ENCODE measurements at places on chromosomes 11 and 22. TPM values are rescaled to one million over a fixed set of nuclear protein-coding genes. Genes with fewer than 3 reads are reported as not detected.

DNA sequence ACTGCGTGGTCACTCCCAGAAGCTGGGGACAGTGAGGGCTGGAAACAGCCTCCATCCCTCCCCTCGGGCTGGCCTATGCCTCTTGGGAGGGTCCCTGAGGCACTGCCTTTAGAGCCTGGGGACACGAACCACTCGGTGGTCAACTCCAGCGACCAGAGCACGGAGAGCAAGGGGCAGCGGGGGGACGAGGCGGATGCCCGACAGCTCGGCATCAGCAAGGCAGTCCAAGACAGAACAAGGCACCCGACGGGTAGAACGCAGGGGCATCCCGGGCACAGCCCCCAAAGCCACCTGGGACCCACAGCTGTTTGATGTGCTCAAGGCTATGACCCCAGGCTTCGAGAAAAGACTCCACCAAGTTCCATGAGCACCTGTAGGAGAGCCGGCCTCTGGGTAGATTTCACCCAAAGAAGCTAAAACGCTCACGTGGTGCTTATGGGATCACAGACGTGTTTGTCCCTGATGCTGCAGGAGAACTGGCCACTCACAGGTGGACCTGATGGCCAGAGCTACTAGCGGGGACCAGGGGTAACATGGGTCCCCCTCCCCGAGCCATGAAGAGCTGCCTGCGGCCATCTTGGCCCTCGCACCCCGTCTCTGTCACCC is 510 bp upstream of the LSP1 start:
- DNase-seq: no peak

DNA sequence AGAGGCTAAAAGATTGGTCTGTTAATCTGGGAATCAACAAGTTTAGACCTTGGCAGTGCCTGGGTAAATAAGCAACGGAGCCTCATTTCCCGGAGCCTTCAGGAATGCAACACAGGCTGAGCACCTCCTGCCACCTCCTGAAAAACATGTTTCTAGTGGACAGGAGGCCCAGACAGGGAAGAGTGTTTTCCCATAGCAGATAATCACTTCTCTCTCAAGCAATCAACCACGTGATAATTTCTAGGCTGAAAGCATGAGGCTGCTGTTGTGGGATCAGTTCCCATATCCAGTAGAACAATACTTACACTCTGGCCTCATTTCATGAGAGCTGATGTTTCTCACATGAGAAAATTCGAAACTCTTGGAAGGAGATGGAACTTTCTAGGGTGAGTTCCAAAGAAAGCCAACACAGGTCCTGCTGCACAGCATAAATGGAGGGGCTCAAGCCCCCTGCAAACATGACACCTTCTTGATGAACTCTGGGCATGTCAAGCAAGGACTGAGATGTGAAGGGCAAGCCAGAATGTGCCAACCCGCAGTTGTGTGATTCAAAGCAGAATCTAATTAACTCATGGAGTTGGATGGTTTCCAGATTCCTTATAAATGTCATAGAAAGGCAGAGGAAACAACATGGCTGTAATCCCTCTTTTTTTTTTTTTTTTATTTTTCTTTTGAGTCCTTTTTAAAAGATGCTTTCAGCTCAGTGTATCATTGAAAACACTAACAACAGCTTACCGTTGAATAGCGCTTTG is 228.5 kb upstream of the SESN3 start:
- DNase-seq: no peak

DNA sequence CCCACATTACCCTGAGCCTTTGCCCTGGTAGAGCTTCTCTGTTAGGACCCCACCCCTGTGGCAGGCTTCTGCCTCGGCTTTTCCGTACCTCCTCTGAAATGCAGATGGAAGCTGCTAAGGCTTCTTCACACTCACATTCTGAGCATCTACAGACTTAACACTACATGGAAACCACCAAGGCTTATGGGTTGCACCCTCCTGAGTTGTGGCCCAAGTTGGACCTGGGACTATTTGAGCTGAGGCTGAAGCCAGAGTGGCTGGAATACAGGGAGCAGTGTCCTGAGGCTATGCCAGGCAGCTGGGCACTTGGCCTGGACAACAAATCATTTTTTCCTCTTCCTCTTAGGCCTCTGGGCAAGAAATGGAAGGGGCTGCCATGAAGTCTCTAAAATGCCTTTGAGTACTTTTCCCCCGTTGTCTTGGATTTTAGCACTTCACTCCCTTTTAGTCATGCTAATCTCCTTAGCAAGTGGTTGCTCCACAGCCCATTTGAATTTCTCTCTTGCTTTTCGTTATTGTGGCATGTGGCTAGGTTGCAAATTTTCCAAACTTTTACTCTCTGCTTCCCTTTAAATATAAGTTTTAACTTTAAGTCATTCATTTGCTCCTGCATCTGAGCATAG is 114.8 kb upstream of the FIBIN start:
- DNase-seq: no peak

DNA sequence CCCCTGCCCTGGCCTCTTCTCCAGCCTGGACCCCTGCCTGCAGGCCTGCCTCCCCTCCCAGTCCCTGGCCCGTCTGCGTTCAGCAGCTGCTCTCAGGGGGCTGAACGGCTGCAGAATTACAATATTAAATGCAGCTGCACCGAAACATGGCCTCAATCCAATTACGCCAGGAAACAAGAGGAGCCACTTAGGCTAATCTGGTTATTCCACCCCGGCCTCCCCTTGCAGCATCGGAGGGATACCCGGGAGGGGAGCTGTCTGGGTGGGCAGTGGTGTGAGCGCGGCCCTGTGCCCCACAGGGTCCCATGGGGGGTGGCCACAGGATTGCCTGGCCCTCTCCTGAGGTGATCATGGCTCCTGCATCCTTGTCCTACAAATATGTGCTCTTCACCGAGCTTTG is 42.6 kb downstream of the FLRT1 start:
- no peak for DNase-seq

DNA sequence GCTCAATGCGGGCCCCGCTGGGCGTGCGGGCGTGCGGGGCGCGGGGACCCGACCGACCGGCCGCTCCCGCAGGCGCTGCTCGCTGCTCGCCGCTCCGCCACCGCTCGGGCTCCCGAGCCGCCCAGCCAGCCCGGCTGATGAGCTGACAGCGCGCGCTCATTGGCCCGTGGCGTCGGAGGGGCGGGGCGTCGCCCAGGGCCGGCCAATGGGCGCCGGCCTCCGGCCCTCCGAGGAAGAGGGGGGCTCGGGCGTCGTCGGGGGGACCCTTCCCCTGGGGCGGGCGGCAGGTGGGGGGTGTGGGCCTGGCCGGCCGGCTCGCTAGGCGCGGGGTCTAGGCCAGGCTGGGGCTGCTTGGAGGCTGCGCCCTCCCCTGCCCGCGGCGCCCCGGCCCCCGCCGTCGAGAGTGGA is at the start of gene SCUBE1:
Gene SCUBE1 (minus strand): TSS at position 111 of the 408 bp plus-strand sequence. CDS start 111 bp downstream, outside the sequence.
- peak; percentile 52 for DNase-seq

GRAMD1B gene
- 15.0 TPM for total RNA-seq

GRCh38 chr11:96168623-96169022 is 174.4 kb downstream of the MAML2 start:
- DNase-seq: no peak

GRCh38 chr11:11471201-11471600 is 118.2 kb upstream of the CSNK2A3 start:
- DNase-seq: no peak

DNA sequence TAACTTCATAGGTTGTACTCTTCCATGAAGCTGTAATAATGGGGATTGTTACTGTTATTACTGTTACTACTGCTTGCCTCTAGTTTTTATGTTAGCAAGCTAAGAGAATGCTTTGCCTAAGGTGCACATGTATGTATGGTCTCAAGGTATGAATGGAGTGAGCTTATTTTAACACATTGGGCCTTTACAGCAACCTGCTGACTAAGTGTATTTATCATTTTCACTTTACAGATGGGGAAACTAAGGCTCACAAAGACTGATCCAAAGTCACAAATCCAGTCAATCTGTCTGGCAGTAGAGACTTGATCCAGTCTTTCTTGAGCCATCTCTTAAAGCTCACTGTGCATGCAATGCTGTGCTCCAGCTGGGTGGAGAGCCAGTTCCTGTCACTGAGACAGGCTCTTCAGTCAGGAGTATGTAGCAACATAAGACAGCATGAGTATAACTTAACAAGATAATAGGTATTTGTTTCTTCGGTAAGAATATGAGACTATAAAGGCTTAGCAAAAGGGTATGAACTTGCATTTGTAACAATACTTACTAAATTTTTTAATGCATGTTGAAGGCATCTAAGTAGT is 66.5 kb downstream of the PPP2R1B start:
- DNase-seq: no peak

DNA sequence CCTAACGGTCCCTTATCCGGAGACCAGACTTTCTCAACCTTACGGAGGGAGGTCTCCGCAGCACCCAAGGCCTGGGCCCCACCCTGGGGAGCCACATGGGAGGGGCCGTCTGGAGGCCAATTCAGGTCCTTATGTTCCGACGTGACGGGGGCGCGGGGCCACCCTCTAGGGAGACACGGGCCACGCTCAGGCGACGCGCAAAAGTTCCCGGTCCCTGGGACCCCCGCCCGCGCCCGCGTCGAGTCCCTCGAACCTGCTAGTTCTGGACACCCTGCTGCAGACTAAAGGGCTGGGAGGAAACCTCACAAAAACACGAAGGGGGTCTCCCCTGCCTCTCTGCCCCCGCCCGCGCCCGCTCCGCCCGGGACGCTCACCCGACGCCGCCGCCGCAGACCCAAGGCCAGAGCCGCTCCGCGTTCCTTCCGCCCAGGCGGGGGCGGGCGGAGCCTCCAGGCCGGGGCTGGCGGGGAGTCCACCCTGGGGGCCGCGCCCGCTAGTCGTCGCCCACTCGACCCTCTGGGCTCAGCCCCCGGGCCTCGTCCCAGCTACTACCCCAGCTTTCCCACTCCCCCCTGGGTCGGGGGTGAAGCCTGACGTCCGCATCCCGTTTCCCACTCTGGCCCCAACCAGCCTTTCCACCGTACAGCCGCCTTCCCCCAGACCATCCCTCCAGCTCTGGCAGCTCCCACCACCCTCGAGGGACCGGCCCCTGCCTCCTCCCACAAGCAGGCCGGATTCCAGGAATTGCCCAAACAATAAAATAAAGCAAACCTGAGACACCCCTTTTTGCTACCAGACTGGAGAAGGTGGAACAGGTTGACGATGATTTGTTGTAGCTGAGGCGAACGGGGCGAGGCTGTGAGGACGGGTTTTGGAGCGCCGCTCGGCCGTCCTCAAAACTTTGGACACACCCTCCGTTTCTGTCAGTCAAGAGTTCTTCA is 2.7 kb downstream of the RNH1 start:
- peak; percentile 38 for DNase-seq

GRCh38 chr11:27153136-27153535 is 112.5 kb downstream of the BBOX1 start:
- no peak for DNase-seq
